ENCODE measurements at places on chromosomes 1 and 21.

- no peak for DNase-seq
These were observed 3.1 kb downstream of the ACADM start for GRCh38 chr1:75727571-75727970.

GRCh38 chr1:92752719-92753118 is 32.2 kb downstream of the EVI5 start:
- DNase-seq, result peak; percentile 19

DNA sequence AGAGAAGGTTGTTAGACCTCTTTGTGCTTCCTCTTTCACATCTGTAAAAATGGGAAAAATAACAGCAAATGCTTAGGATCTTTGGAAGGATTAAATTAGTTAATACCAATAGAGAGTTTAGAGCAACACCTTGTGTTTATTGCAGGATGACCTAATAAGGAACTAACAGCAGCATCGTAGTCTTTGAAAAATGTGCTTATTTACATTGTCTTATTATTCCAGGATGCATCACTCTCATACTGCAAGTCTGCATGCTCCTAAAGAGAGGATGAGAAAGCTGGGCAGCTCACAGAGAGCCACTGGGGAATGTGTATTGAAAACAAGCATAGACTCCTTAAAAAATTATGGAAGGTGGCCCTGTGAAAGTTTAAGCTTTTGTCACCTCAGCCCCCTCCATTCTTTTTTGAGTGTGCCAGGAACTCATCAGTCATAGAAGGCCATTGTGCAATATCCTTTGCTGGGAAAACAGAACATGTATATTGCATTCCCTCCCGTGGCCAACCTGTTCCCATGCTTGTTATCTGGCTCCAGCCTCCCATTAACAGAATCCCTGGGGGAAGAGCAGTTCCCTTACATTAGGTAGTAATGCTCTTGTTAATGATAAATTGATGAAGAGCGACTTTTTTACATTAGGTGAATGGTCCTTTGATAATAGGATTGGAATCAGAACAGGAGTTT is 180.7 kb downstream of the ZNF326 start:
- no peak for DNase-seq

DNA sequence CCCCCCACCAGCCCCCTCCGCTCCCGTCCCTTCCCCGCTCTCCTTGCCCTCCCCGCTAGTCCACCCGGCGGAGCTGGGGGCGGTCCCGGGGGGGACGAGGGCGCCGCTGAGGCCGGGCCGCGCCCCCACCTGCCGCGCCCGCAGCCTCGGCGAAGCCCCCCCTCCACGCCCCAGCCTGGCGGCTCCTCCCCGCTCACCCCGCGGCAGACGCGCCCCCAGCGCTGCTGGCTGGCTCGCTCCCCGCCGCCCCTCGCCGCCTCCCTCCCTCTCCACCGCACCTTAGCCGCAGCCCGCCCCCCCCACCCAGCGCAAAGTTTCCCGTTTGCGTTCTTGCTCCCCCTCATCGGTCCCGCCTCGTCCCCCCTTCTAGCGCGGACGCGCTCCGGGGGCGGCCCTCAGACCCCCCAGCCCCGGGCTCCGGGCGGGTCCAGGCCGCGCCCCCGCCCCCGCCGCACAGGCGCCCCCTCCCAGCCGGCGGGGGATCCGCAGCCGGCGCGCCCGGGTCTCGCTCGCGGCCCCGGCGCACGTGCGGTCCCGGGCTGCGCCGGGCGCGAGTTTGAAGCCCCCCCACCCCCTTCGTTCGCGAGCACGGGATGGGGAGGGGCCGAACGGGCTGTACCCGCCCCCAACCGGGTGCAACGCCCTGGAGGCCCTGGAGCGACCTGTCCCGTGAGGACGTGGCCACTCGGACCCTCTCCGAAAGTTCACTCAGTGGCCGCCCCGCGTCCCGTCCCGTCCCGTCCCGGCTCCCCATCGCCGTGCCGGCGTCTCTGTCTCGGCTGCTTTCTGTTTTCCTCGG is 623 bp downstream of the PTPRF start:
- no peak for DNase-seq

DNA sequence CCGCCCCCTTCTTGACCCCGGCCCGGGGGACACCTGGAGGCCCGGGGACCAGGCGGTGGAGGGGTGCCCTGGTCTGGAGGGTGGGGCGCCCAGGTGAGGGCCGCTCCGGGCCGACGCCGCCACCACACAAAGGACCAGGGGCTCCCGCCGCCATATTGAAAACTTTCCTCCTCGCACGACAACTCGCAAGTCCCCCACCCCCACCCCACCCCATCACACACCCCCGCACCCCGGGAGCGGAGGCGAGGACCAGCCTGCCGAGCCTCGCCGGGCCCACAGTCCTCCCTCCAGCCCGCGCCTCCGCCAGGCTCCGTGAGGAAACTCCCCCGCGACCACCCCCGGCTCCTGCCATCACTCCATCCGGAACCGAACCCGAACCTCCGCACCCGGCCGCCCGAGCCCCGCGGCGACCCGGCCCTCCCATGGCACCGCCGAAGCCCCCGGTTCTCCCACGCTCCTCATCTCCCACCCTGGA is 733 bp downstream of the KDM5B start:
- no peak for DNase-seq

DNA sequence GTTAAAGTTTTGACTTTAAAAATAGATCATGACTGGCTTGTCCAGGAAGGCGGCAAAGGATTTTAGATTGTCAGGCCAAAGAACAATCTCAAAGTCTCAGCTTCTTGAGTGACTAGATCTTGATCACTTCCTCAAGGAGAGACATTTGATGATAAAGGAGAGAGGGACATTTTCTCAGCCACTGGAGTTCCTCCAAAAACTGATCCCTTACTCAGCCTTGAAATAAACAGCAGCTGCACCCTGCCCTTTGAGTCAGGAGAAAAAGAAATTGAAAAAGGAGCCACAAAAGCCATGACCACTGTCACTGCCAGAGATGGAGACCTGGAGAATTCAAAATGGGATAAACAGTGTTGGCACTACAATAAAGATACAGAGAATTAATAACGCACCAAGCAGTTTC is 288.4 kb upstream of the PRMT6 start:
- peak; percentile 18 for DNase-seq

- no peak for DNase-seq
These were observed 1329.5 kb upstream of the B3GALT2 start for GRCh38 chr1:194515916-194516315.

DNA sequence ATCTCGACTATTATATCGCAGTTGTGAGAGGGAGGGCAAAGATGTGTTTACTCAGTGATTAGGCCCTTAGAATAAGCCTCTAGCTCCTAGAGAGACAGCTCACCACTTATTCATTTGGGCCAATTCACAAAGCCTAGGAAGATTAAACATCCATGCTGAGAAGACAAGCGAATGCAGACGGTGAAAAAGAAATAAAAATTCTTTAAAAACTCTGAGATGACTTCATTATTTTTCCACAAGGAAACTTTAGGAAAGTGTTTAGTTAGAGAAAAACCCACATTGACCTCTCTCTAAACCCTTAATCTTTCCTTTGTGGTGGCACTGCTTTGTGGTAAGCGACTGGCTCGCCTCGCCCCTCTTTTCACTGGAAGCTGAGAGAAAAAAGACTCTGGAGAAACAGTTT is 146.8 kb upstream of the DMRTA2 start:
- peak; percentile 46 for DNase-seq

All from brain microvascular endothelial cell (primary cell).